ENCODE measurements at places on chromosomes 7 and 10.
A peak's percentile ranks its signal among the peaks of the same experiment; 100 is the strongest.

DNA sequence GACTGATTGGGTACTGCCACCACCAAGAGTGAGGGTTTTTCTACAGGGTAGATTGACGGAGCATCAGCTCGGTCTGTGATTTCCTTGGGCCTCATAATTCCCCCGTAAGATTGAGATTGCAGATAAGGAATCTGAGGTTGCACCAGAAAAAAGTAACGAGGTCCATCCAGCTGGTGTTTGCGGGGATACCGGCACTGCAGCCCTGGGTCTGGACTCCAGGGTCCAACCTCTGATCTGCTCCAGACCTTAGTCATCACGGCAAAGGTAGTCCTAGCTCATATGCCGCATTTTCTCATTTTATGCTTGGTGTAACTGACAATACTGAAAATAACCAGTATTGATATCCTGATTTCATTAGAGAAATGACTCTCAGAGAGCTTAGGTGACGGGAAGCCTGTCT, 3.9 kb downstream of the CARD11 start:
- DNase-seq = no peak

DNA sequence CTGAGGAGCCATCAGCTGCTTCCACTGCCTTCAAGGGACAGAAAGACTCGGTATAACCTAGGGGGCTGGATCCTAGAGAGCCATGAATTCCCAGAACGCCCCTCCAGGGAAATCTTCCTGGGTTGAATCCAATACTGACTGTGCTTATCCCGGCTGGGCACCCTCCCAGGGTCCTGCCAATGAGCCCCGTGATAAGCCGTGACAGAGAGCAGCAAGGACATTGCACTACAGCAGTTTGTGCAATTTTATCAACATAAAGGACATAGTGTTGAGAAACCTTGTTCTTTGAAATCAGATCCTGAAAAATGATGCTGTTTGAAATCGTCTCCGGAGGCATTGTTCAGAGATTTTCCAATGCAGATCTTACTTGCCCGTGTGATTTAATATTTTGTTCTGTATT, 18.8 kb downstream of the AKR1B1 start:
- DNase-seq = no peak

- peak; percentile 52 for DNase-seq
Measured at GRCh38 chr10:118045837-118046394, 825 bp downstream of the RAB11FIP2 start.

- peak; percentile 98 for DNase-seq
Measured at GRCh38 chr10:78925800-78926319, 142.9 kb upstream of the ZMIZ1 start.

- DNase-seq = no peak
Measured at GRCh38 chr10:31694126-31694685, 234.4 kb downstream of the ARHGAP12 start.

DNA sequence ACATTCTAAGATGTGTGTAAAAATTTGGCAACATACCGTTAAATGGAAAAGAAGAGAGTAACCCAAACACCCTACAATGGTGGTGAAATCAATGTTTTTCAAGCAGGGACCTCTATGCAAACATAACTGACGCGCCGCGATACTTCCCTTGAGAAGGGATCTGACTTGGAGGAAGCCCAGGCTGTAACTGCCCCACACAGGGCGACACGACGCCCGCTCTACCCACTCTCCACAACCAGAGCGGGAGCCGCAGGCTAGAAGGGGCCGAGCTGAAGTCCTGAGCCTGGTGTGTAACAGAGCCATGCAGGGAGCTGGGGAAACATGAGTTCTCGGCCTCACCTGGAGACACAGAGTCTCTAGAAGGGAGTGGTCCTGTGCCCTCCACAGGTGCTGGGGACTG, 120.2 kb downstream of the FAM53B start:
- DNase-seq = no peak

DNA sequence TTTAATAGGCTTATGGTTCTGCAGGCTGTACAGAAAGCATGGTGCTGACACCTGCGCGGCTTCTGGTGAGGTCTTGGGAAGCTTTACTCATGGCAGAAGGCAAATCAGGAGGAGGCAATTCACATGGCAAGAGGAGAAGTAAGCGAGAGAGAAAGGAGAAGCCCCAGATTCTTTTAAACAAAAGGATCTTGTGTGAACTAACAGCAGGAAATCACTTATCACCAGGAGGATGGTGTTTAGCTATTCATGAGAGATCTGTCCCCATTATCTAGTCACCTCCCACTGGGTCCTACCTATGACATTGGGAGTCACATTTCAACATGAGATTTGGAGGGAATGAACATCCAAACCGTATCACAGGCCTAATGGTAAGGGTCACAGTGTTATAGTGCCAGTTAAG, 678.0 kb upstream of the KCND2 start:
- no peak for DNase-seq

- DNase-seq = no peak
Measured at GRCh38 chr10:54710918-54711317, 90.1 kb downstream of the PCDH15 start.

Data from bronchial epithelial cell (primary cell).